CD14-positive monocyte (primary cell): ENCODE measurements at places on chromosomes 12 and 14. TPM values are rescaled to one million over a fixed set of nuclear protein-coding genes. Genes with fewer than 3 reads are reported as not detected.

- peaks cover 20% of the 10 kb centered on the region for H3K36me3 ChIP-seq
- DNase-seq: no peak
- H3K4me1 ChIP-seq: no peaks in the 10 kb centered on the region
- H3K27ac ChIP-seq: no peak overlapping the region
- H3K27me3 ChIP-seq: no peaks in the 10 kb centered on the region
These were observed 27.9 kb downstream of the CGRRF1 start for GRCh38 chr14:54537651-54538050.

DNA sequence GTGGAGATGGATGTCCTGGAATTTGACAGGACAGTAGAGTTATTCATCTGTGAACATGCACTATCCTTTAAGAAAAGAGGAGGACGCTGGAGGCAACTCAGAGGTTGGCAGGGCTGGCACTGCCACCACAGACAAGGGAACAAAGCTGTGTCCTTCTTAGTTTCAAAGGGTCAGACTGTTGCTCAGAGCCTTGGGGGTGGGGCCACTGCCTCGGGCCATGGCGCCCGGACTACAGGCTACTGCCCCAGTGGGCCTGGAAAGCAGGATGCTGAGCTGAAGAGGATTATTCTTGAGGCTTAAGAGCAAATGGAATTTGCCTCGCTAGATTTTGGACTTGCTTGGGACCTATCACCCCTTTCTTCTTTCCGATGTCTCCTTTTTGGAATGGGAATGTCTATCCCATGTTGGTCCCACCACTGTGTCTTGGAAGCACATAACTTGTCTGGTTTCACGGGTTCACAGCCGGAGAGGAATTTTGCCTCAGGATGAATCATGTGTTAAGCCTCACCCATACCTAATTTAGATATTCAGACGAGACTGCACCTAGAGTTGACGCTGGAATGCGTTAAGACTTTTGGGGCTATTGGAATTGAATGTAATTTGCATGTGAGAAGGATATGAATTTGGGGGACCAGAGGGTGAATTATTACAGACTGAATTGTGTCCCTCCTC, 114.8 kb upstream of the RFLNA start:
- no peaks in the 10 kb centered on the region for H3K4me1 ChIP-seq
- no peak for DNase-seq
- H3K27me3 ChIP-seq: no peaks in the 10 kb centered on the region

GRCh38 chr14:57480051-57480450, 13.6 kb downstream of the CCDC198 start:
- no peak for DNase-seq
- H3K27me3 ChIP-seq: no peaks in the 10 kb centered on the region
- H3K27ac ChIP-seq: no peak overlapping the region
- no peak overlapping the region for H3K4me3 ChIP-seq

- no peaks in the 10 kb centered on the region for H3K27me3 ChIP-seq
- no peaks in the 10 kb centered on the region for H3K4me1 ChIP-seq
- no peak for DNase-seq
- H3K36me3 ChIP-seq: no peaks in the 10 kb centered on the region
- no peak overlapping the region for H3K27ac ChIP-seq
- no peak overlapping the region for H3K4me3 ChIP-seq
These were observed 12.3 kb upstream of the PDE3A start for GRCh38 chr12:20356048-20356447.

The CEBPE gene
- polyA plus RNA-seq: 0.73 TPM

The DIO2 gene
- polyA plus RNA-seq: not detected

The PLA2G1B gene
- polyA plus RNA-seq: not detected

GRCh38 chr12:91813701-91814100, 331.9 kb downstream of the BTG1 start:
- no peak for DNase-seq
- H3K27ac ChIP-seq: no peak overlapping the region
- H3K4me3 ChIP-seq: no peak overlapping the region
- no peaks in the 10 kb centered on the region for H3K27me3 ChIP-seq
- H3K4me1 ChIP-seq: no peaks in the 10 kb centered on the region

DNA sequence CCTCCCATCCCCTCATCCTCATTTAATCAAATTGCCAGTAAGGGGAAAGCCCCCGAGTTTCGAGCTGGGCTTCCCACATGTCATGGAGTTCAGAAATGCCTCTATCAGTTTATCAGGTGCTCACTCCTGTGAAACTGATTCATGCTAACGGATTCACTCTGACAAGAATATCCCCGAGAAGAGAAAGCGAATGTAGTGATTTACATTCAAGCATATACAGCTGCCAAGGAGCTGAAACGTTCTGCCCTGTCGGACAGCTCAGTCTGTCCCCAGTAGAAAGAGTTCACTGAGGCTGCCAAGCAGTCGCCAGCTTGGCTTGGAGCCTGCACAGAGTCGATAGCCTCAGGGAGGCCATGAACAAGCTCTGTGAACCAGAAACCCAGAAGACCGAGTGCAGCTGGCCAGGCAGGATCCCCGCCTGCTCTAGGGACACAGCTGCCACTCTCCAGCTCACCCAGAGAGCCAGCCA, 88.4 kb downstream of the TMCC3 start:
- DNase-seq: no peak
- H3K36me3 ChIP-seq: no peaks in the 10 kb centered on the region
- H3K27ac ChIP-seq: no peak overlapping the region
- peaks cover 2% of the 10 kb centered on the region for H3K27me3 ChIP-seq

DNA sequence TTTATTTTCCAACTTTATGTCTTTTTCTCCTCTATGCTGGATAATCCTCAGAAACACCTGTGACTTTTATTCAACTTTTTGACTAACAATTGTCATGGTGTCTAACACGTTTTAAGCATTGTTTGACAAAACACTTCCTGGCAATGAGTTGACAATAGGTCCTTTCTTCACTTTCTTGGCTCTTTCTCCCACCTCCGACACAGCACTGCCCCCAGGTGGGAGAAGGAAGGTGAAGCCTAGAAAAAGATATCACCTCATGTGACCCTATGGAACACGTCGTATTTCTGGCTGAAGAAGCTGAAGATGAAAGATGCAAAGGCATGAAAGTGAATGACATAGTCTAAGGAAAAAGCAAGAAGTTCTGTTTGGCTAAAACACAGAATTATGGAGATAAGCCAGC, 430.0 kb downstream of the ETNK1 start:
- no peak for DNase-seq
- no peak overlapping the region for H3K4me3 ChIP-seq
- H3K36me3 ChIP-seq: no peaks in the 10 kb centered on the region
- H3K4me1 ChIP-seq: no peaks in the 10 kb centered on the region
- H3K27me3 ChIP-seq: no peaks in the 10 kb centered on the region

DNA sequence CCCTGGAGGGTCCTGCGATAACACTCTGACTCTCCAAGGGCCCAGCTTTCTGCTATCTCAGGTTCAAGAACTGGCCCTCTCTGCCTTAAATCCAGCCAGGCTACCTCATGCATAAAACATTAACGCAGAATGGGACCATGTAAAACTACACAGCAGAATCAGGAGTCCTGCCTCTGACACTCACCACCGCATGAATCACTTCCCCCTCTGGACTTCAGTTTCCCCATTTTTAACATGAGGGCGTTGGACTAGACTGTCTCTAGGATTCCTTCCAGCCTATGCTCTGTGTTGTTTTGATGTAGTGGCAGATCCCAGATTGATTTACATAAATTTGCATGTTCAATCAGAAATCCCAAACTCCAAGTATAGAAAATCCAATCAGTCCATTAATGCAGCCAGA, 3.3 kb downstream of the NCKAP5L start:
- no peaks in the 10 kb centered on the region for H3K27me3 ChIP-seq
- peaks cover 76% of the 10 kb centered on the region for H3K4me1 ChIP-seq
- peak overlapping the region; percentile 92 for H3K27ac ChIP-seq
- DNase-seq: peak; percentile 93

GRCh38 chr14:103549361-103550311, 12.8 kb downstream of the BAG5 start:
- peaks cover 12% of the 10 kb centered on the region for H3K36me3 ChIP-seq
- H3K4me3 ChIP-seq: no peak overlapping the region
- H3K27ac ChIP-seq: no peak overlapping the region

DNA sequence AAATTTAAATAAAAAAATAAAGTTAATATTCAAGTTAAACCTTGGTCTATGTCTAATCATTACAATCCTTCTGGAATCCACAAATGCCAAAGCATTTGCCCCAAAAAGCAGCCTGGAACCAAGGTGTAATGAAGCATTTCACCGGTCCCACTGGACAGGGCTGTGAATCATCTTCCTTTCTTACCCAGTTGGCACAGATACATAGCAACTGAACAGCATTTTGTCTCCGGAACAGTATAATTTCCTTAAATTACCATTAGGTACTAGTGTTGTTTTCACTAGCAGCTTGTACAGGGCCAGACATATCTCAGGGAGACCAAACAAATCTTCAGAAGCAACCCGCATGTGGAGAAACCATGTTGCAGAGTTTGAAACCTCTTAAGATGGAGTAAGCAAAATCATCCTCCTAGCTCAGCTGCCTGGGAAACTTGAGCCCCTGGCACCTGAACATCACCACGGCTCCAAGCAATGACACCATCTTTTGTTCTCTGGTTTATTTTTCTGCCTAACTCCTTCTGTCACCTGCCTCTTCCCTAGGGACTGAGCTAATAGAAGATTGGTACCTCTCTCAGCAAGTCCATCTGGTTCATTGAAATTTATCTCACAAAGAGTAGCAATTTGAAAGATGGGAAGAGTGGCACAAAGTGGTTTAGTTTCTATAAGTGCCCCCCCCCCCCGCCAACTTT, 17.9 kb upstream of the MDM1 start:
- H3K27ac ChIP-seq: no peak overlapping the region
- no peaks in the 10 kb centered on the region for H3K27me3 ChIP-seq
- H3K4me1 ChIP-seq: no peaks in the 10 kb centered on the region
- no peak for DNase-seq

GRCh38 chr14:93709249-93709648, 79.0 kb downstream of the PRIMA1 start:
- H3K27ac ChIP-seq: no peak overlapping the region
- H3K27me3 ChIP-seq: no peaks in the 10 kb centered on the region
- H3K36me3 ChIP-seq: no peaks in the 10 kb centered on the region
- H3K4me3 ChIP-seq: no peak overlapping the region
- DNase-seq: no peak
- no peaks in the 10 kb centered on the region for H3K4me1 ChIP-seq

- no peak overlapping the region for H3K4me3 ChIP-seq
- no peak overlapping the region for H3K27ac ChIP-seq
- DNase-seq: no peak
These were observed 97.9 kb upstream of the NUDT4 start for GRCh38 chr12:93279565-93280412.

The PAX9 gene
- not detected for polyA plus RNA-seq

The METTL25 gene
- 6.2 and 7.0 TPM in 2 replicates for polyA plus RNA-seq

The TSPAN19 gene
- not detected for polyA plus RNA-seq

The E2F7 gene
- not detected for polyA plus RNA-seq

DNA sequence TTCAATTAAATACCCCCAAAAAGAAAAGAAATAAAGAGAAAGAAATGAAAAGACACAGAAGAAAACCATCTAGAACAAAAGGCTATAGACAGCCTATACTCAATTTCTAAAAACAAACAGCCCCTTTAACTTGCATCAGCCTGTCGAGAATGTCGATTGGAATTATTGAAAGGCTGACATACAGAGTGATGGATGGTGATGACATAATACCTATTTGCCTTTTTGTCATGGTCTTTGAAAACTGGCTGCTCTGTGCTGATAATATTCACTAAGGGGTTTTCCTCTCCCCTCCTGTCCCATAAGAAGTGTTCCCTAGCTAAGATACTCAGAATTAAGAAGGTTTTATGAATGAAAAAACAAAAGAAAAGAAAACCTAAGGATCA, 393.7 kb downstream of the SOX5 start:
- no peak overlapping the region for H3K4me3 ChIP-seq
- no peaks in the 10 kb centered on the region for H3K27me3 ChIP-seq

DNA sequence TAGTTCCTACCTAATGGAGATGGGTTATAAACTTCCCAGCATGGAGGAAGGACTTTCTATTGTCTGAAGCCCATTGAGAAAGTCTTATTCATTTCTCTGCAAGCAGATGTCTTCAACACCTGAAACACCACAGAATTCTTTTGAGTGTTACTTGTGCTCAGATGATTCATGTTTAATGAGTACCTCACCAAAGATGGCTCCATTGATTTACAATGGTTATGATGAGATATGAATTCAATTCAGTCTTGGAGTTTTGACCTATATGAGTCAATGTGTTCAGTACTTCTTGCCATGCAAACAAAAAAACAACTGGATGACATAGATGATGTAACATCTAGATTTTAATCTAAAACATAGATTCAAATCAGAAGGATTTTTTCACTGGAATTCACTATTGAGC, 15.4 kb upstream of the PAWR start:
- no peak for DNase-seq
- H3K4me3 ChIP-seq: no peak overlapping the region
- H3K4me1 ChIP-seq: no peaks in the 10 kb centered on the region
- H3K36me3 ChIP-seq: no peaks in the 10 kb centered on the region
- no peak overlapping the region for H3K27ac ChIP-seq

- no peaks in the 10 kb centered on the region for H3K36me3 ChIP-seq
- H3K27ac ChIP-seq: no peak overlapping the region
- DNase-seq: no peak
- no peaks in the 10 kb centered on the region for H3K27me3 ChIP-seq
These were observed 7.1 kb upstream of the IFNG-AS1 start for GRCh38 chr12:67982164-67982563.

DNA sequence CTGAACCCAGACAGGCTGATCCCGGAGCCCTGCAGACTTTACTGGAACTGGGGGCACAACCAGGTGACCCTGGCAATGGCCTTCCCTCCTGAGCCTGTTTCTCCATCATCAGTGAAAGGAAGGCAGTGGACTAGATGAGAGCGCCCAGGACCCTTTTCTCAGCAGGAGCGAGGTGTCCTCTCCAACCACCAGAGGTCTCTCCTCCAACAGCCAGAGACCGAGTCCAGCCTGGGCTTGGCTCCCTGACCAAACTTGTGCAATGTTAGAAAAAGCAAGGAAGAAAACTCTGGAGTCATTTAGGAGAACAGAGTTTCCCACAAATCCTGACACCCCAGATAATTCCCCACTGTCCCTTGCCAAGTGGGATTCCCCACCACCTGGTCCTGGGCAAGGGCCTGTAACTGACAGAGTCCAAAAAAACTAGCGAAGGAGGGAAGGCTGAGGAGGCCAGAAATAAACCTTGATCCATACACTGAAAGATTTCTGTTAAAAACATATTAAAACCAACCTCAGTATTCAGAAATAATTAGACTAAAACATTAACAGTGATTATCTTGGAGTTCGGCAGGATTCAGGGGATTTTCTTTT, 9.0 kb downstream of the RPS6KL1 start:
- H3K27ac ChIP-seq: no peak overlapping the region
- H3K27me3 ChIP-seq: no peaks in the 10 kb centered on the region
- H3K36me3 ChIP-seq: no peaks in the 10 kb centered on the region
- H3K4me3 ChIP-seq: no peak overlapping the region
- DNase-seq: no peak

GRCh38 chr12:92362785-92363184, 217.1 kb upstream of the BTG1 start:
- peak overlapping the region; percentile 79 for H3K4me3 ChIP-seq
- H3K4me1 ChIP-seq: peaks cover 32% of the 10 kb centered on the region
- no peaks in the 10 kb centered on the region for H3K27me3 ChIP-seq
- no peak overlapping the region for H3K27ac ChIP-seq
- no peaks in the 10 kb centered on the region for H3K36me3 ChIP-seq
- no peak for DNase-seq

The TOMM20L gene
- polyA plus RNA-seq: not detected in 2 replicates

The KRT79 gene
- polyA plus RNA-seq: not detected
